ENCODE measurements at places on chromosomes 3 and 15. TPM values are rescaled to one million over a fixed set of nuclear protein-coding genes. Genes with fewer than 3 reads are reported as not detected.

The UTS2B gene
- total RNA-seq: 1.3 TPM

The CLDN1 gene
- 1.1 TPM for total RNA-seq

- no peaks in the 10 kb centered on the region for H3K27me3 ChIP-seq
- H3K4me3 ChIP-seq: no peak overlapping the region
- no peak for DNase-seq
- no peaks in the 10 kb centered on the region for H3K4me1 ChIP-seq
These were observed 34.7 kb upstream of the ZPLD1 start for GRCh38 chr3:102400142-102400541.

- no peaks in the 10 kb centered on the region for H3K36me3 ChIP-seq
- H3K27me3 ChIP-seq: no peaks in the 10 kb centered on the region
- H3K27ac ChIP-seq: peak overlapping the region; percentile 90
- DNase-seq: peak; percentile 91
These were observed 911 bp downstream of the RFTN1 start for GRCh38 chr3:16512435-16513140.

The NR1I2 gene
- 0.47 TPM for total RNA-seq

GRCh38 chr3:143266927-143267326, 147.4 kb downstream of the CHST2 start:
- peaks cover 5% of the 10 kb centered on the region for H3K4me1 ChIP-seq
- H3K36me3 ChIP-seq: peaks cover 15% of the 10 kb centered on the region
- no peak overlapping the region for H3K4me3 ChIP-seq
- DNase-seq: no peak

DNA sequence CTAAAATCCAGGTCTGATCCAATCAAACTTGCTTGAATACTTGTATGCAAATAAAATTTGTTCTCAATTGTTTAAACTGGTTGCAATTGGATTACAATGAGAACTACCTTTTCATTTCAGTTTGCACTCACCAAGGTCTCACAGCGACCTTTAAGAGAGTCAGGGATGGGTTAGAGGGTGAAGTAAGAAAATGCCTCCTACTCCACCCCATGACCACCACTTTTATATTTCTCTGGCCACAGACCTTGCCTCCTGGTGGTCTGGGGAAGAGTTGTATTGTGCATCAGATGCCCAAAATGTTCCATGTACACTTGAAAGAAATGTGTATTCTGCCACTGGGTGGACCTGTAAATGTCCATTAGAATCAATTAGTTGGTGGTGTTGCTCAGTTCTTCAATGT, 16.4 kb upstream of the THSD4 start:
- H3K27me3 ChIP-seq: no peaks in the 10 kb centered on the region
- H3K4me3 ChIP-seq: no peak overlapping the region
- no peaks in the 10 kb centered on the region for H3K36me3 ChIP-seq
- no peaks in the 10 kb centered on the region for H3K4me1 ChIP-seq

The CPB1 gene
- 34.2 TPM for total RNA-seq

The SPESP1 gene
- total RNA-seq: 2.3 TPM

- H3K4me1 ChIP-seq: peaks cover 36% of the 10 kb centered on the region
- no peak overlapping the region for H3K27ac ChIP-seq
- H3K27me3 ChIP-seq: no peaks in the 10 kb centered on the region
- no peak overlapping the region for H3K4me3 ChIP-seq
- no peaks in the 10 kb centered on the region for H3K36me3 ChIP-seq
These were observed 2.1 kb upstream of the ALDH1A3 start for GRCh38 chr15:100877551-100877950.

- no peaks in the 10 kb centered on the region for H3K36me3 ChIP-seq
- DNase-seq: no peak
These were observed 21.0 kb upstream of the FNDC3B start for GRCh38 chr3:172018364-172018763.

DNA sequence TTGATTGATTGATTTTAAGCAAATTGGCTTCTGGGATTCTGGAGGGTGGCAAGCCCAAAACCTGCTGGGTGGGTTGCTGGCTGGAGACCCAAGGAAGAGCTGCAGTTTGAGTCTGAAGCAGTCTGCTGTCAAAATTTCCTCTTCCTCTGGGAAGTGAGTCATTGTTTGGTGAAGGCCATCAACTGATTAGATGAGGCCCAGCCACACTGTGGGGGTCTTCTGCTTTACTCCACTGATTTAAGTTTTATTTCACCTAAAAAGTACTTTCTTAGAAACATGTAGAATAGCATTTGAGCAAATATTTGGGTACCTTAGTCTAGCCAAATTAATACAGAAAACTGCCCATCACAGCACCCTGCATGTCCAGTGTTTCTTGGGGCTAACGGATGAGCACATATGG, 33.8 kb downstream of the FAH start:
- no peaks in the 10 kb centered on the region for H3K4me1 ChIP-seq
- peaks cover 13% of the 10 kb centered on the region for H3K36me3 ChIP-seq
- H3K27ac ChIP-seq: no peak overlapping the region
- DNase-seq: no peak

- DNase-seq: no peak
- peak overlapping the region; percentile 79 for H3K27ac ChIP-seq
- peaks cover 80% of the 10 kb centered on the region for H3K4me1 ChIP-seq
- H3K36me3 ChIP-seq: peaks cover 9% of the 10 kb centered on the region
These were observed 31.3 kb upstream of the SPTBN5 start for GRCh38 chr15:41925086-41925608.

All from spleen (tissue), 13 donors.